ENCODE measurements at places on chromosomes 3 and 15.
A peak's percentile ranks its signal among the peaks of the same experiment; 100 is the strongest.

DNA sequence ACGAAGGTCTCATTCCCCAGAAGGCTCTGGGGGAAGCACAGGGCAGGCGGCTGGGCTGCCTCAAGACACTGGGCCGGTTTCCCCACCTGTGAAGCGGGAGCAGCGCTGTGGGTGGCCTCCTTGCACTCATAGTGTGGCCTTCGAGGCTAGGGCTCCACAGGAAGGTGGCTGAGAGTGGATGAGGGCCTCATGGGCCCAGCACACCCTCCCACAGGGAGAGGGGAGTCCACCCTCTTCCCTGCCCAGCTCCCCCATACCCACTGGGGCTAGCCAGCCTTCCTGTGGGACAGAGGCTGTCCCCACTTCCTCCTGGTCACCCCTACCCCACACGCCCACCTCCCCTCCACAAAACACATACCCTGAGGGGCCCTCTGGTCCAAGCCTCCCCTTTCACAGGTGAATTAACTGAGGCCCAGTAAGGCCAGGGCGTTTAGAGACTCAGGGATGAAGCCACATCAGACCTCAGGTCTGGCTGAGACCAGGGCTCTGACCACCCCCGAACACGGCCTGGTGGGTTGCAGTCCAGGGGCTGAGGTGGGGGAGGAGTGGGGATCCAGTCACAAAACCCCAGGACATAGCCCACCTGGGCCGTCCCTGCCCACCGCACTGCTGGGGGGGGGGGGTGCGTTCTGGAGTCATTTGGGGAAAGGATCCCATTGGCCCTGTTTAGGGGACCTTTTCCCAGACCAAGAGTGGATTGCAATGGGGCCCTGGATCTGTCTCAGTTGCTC lies 1.1 kb downstream of the ANPEP start:
- DNase-seq, result no peak

GRCh38 chr15:39154227-39154638 lies 426.6 kb upstream of the THBS1 start:
- DNase-seq, result no peak

DNA sequence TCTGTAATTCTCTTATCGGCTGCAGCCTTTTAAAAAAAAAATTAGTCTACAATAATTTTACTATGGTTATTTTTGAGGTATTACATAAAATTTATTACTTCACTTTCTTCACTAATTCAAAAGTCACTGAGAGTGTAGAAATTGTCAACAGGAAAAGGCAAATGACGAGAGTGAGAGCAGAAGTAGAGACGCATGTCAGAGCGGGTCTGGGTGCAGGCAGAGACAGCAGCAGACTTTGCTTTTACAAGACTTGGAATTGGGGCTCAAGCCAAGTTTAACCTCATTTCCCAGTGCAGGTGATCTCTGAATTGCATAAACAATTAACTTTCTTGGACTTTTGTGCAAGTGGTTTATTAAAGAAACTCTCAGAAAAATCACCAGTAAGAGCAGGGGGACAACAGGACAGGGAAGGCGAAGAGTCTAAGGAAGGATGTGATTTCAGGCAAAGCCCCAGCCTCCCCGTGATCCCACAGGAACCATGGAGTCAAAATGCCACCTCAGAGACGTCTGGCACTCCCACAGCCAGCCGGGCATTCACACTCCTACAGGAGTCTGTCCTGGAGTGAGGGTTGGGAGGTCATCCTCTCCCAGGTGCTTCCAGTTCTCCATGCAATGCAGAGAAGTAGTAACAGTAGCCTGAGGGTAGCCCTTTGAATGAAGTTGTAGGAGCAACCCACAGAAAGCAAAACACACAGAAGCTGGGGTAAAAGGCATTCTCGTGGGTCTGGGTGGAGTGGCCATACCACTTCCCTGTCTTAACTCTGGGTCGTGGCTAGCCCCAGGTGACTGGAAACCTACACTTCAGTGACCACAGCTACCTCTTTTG lies 274.0 kb upstream of the TGFBR2 start:
- DNase-seq, result no peak

GRCh38 chr3:141487521-141488252 lies 860 bp downstream of the RASA2 start:
- no peak for DNase-seq

DNA sequence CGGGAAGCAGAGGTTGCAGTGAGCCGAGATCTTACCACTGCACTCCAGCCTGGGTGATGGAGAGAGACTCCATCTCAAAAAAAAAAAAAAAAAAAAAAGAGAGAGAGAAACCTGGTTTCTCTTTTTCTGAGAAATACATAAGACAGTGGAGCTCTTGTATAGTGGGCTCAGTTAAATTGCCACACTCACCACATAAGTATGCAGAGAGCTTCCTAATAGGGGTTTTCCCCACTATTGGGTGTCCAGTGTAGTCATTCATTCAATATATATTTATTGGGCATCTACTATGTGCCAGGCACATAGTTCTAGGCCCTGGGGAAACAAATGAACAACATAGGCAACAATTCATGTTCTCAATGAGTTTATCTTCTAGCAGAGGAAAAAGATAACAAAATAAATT lies 48.9 kb upstream of the FMN1 start:
- DNase-seq, result no peak

DNA sequence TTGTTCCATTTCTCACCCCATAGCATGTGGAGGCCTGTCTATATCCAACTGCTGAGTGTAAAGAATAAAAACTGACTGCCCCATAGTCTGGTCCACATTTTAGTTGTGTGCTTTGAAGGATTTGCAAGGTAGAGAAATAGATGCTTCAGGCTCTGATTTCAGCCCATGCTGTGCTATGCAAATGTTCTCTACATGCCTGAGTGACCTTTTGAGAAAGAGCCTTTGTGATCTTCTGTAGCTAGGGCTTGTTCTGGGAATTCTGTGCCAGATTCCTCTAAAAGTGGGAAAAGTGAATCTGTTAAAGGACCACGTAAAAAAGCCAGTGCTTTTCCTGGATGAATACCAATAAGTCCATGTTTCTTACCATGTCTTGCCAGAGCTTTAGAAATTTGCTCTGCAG lies 5.2 kb downstream of the KCTD6 start:
- DNase-seq, result peak; percentile 15

DNA sequence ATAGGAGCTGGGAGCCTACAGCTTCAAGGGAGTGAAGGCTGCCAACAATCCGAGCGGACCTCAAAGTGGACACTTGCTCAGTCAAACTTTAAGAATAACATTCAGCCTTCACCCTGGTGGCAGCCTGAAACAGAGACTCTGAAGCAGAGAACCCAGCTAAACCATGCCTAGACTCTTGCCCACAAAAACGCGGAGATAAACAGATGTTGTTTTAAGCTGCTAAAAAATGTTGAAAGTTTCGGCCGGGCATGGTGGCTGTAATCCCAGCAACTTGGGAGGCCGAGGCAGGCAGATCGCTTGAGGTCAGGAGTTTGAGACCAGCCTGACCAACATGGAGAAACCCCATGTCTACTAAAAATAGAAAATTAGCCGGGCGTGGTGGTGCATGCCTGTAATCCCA lies 29.8 kb upstream of the TRIM59 start:
- DNase-seq, result no peak

GRCh38 chr3:105448338-105448982 lies 81.8 kb downstream of the ALCAM start:
- DNase-seq, result no peak

GRCh38 chr15:88243895-88244787 lies 12.4 kb downstream of the NTRK3 start:
- DNase-seq, result no peak

DNA sequence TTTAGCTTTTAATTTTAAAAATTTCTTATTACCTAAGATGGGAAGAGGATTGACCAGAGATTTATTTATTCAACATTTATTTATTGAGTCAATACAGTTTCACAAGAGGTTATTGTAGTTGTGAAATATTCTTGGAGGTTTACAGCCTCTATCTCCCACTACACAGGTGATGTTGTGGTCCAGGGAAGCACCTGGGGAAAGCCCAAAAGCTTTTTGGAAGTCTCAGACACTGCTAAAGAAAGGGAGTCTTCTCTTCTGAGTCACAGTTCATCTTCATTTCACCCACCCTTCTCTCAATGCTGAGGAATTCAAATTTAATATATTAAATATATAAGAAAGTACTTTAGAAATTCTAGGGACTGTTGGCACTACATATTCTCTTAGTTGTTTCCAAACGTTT lies 41.8 kb downstream of the SERPINI1 start:
- no peak for DNase-seq

GRCh38 chr15:74841891-74842373 lies 1.0 kb downstream of the ULK3 start:
- no peak for DNase-seq

GRCh38 chr3:138032567-138032966 lies 22.6 kb downstream of the CLDN18 start:
- DNase-seq, result no peak

DNA sequence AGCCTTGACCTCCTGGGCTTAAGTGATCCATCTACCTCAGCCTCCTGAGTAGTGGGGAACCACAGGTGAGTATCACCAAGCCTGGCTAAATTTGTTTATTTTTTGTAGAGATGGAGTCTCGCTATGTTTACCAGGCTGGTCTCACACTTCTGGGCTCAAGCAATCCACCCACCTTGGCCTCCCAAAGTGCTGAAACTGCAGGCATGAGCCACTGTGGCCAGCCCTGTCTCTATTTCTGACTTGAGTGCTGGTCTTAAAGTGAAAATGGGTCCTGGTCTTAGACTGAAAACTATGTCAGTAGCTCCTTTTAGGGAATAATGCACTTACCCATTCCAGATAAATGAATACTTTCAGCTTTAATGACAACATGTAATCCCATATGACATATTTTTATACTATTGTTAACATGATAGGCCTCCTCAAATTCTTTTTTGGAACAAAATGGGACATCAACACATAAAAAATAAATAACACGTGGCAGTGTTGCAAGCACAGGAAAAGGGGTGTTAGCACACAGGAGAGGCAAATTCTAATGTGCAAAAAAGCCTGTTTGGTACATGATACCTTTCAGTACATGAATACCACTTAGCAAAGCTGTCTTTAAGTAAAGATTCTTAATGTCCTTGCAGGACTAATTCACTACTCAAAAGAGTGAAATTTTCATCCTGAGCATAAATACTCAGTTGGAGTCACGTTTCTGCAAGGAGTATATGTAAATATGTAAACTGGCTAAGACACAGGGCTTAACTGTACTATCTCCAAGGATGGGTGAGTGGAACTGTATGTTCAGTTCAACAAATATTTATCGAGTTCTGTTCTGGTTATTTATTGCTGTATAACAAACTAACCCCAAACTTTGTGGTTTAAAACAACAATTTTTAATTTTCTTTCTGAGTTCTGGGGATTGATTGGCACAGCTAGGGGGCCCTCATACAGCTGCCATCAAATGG lies 194.7 kb downstream of the NR1D2 start:
- DNase-seq, result no peak

DNA sequence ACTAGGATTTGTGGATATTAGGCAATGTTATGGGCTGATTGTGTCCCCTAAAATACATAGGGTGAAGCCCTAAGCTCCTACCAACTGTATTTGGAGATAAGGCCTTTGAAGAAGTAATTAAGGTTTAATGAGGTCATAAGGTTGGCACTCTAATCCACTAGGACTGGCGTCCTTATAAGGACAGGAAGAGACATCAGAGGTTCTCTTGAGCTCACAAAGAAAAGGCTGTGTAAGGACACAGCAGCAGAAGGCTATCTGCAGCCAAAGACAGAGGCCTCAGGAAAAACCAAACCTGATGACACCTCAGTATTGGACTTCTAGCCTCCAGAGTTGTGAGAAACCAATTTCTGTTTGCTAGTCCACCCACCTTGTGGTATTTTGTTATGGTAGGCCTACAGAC lies 416.7 kb downstream of the ZBTB20 start:
- DNase-seq, result no peak

- no peak for DNase-seq
These were observed 15.0 kb upstream of the SOX2 start for GRCh38 chr3:181696626-181697230.

DNA sequence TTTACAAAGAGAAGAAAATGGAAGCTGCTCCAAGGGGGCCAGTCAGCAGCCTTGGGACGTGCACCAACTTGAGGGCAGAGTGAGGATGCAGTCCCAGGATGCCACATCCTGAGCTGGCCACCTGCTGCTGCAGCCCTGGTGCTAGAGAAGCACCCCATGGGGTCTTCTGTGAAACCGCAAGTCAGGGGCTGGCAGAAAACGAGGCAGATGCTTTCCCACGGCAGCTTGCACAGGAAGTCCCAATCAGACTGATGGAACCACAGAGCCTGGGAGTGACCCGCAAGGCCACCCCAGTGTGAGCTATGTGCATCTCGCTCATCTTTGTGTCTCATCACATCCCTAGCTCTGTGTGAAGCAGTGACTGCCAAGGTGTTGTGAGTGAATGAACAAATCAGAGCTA lies 76.5 kb downstream of the NUP210 start:
- DNase-seq, result no peak

- no peak for DNase-seq
These were observed 109.4 kb upstream of the AGTR1 start for GRCh38 chr3:148588291-148588690.

GRCh38 chr15:55389264-55389607 lies 18.9 kb downstream of the CCPG1 start:
- no peak for DNase-seq

DNA sequence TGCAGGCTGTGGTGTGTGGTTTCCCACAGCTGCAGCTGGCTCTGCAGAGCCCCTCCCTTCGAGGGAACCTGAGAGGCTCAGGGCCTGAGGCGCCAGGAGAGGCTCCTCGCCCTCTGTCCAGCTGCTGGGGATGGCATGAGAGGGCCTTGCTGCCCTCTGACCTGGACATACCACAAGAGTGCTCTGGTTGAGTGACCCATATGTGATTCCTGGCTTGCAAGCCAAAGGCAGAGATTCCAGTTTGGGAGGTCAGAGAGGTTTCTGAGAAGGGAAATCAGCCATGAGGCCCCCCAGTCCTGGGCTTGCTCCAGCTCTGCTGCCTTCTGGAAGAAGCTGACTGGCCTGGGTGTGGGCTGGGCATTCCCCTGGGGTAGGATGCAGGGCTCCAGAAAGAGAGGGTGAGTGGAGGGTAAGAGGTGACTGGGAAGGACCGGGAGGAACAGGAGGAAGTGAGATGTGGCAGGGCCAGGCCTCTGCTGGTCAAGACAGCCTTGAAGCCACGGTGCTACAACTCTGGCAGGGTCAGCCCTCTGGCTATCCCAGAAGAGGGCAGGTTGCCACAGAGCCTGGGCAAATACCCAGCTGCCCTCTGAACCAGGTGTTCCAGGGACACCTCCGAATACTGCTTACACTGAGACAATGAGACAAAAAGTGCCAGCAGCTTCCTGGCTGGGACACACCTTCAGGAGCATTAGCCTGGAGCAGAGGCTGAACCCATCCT lies 16.0 kb upstream of the SRP14 start:
- peak; percentile 26 for DNase-seq

DNA sequence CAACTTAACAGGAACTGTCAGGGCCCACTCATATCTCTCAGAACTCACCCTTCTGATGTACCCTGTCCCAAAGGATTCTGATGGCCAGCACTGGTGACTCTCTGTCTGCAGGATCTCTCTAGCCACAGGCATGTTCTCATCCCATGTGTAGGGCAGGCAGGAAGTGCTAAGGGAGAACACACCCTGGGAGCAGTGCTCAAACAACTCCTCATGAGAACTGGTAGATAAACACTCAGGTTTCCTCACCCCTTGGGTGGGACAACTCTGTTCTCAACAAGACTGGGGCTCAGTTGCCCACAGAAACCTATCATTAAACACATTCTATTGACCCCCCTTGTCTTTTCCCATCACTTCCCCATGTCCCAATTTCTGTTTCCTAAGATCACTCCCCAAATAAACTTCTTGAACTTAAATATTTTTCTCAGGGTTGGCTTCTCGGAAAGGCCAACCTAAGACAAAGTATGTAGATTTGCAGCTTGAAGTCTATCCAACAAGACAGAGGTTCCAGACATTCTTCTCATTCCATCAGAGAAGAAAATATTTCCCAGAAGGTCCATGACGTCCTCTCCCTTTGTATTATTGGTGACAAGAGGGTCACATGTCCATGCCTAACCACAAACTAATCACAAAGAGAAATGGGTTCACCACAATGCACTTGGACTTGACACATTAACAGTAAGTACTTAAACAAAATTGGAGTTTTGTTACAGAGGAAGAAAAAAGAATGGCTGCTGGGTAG lies 276.6 kb upstream of the GADL1 start:
- no peak for DNase-seq

Measured in NCI-H187 treated with DMSO at 0.1 percent for 48 hours (cell line).